ENCODE measurements at places on chromosomes 7 and 10. TPM values are rescaled to one million over a fixed set of nuclear protein-coding genes. Genes with fewer than 3 reads are reported as not detected.

ASAH2B gene
- 13.6 TPM for polyA plus RNA-seq

KNDC1 gene
- polyA plus RNA-seq: 5.9 TPM

PDK4 gene
- polyA plus RNA-seq: 19.3 TPM

SPDYE18 gene
- polyA plus RNA-seq: 0.79 TPM

PDE6C gene
- 0.69 TPM for polyA plus RNA-seq

LMTK2 gene
- 14.8 TPM for polyA plus RNA-seq

ZNF239 gene
- polyA plus RNA-seq: 13.3 TPM

TMEM26 gene
- polyA plus RNA-seq: 8.5 TPM

DNA sequence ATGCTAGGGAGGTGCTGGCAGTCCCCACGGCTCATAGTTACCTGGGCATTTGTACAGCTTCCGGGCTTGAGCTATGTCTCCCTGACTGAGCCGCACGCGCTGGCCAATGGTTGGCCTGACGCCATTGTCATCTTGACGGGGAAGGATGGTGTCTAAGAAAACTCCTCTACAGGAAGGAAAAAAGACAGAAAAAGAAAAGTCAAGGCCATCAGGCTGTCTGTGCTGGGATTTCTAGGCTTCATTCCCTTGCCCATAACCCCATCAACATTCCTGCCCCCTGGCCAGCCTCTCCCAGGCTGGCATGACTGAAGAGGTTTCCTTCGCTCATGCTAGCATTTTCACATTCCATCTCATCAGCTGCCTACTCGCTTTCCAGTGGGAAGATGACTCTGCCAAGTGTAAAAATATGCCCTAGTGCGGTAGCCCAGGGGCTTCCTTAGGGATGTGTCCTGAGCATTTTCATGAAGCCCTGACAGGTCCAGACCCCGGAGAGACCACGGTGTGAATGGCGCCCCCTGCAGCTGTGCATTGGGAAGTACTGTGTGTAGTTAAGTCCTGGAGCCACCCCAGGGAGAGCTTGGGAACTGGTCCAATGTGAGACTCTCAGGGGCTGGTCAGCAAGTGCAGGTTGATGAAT lies 54.5 kb upstream of the OPALIN start:
- DNase-seq: no peak

DNA sequence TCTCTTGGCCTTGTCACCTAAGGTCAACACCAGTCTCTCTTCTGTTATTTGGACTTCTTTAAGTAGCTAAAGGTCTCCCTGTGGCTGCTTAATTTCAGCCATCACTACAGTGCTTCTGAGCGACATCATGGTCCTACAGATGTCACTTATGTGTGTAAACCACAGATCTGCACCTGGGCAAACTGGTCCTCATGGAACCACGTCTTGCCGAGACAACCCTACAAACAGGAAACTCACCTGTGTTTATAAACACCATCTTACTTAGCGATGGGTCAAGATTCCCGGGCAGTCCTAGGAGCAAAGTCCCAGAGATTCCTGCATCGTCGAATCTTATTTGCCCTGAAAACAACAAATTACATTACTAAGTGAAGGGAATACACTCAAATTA lies 27.8 kb downstream of the KLF6 start:
- no peak for DNase-seq

DNA sequence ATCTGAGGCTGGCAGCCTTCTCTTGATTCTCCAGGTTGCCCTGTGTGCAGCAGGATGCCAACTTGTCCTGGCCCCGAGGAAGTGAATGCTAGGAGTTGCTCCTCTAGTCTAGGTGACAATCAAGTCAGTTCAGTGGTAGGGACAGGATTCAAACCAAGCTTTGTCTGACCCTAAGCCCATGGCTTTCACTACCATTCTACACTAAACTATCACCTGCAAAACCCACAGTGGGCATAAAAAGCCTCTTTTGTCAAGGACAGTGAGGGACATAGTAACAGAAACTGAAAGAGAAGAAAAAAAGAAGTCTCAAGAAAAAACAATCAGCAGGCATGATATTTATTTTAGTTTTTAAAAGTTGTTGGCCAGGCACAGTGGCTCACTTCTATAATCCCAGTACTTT lies 33.5 kb downstream of the KCNMA1 start:
- DNase-seq: no peak

DNA sequence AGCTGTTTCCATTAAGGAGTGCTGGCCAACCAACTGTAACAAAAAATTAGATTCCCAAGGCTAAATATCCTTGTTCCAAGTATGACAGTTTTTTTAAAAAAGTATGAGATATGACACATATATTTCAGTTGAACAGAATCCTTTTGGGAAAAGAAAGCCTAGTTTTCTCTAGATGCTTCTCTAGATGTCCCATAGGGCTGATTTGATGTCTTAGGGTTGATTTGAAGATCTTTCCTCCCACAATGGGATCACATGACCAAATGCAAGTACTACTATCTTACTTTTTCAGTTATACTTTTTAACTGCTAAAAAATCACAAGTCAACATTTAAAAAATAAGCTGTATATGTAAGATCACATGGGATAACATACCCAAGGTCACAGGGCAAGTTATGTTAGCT lies 3.7 kb downstream of the NAMPT start:
- DNase-seq: no peak

DNA sequence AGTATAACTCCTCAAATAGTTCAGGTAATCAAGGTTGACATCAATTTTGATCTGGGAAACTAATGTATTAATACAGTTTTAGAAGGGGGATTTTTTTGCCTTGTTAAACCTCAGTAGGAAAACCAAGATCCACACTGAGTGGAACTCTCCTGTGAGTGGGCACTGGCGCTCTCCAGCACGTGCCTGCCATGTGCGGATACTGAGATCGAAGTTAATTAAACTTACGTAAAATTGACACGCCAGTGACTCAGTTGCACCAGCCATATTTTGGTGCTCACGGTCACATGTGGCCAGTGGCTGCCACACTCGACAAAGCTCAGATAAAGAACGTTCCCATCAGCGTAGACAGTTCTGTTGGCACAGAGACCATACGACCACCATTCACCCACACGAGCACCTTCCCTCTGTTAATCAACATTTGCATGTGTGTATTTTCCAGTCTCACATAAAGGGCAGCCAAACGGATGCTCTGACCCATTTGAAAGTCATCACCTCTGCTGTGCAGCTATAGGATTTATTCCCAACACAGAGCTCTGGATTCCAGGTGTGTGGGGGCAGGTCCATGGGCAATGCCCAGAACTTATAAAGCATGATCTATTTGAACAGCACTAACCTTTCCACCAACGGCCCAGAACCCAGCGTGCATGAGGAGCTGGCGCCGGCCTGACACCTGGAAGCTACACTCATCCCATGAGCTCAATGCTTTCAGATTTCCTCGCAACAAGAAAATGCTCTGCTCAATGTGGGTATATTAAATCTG lies 77.7 kb downstream of the VIPR2 start:
- DNase-seq: no peak

GRCh38 chr7:126791306-126791705 lies 461.4 kb downstream of the GRM8 start:
- no peak for DNase-seq

DNA sequence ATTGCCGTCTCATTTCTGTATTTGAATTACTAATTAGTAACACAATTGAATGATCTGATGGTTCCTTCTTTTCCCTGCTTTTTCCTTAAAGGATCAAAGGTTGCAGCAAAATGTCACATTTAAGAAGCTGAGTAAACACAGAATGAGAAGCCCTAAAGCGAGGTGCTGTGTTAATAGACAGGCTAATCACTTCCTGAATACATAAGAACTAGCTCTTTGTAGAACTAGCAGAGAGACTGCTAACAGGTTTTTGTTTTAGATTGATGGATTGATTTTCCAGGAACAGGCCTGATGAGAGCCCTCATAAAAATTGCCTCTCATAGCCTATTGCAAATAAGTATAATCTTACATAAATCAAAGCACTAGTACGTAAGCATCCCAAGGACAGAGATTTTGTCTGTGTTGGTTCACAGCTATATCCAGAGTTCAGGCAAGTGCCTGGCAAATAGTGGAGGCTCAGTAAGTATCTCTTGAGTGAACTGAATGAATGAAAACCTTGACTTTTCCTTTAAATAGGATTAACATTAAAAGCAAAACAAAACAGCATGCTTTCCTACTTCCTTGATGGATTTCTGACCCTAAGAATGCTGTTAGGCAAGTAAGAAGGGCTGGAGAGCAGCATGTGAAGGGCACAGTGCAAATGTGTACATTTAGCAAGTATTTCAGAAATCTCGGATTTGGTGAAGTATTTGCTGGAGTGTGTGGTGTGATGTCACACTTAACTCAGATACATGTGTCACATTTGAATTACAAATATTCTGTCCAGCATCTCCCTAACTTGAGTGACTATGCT lies 3.3 kb downstream of the TMEM229A start:
- DNase-seq: no peak

DNA sequence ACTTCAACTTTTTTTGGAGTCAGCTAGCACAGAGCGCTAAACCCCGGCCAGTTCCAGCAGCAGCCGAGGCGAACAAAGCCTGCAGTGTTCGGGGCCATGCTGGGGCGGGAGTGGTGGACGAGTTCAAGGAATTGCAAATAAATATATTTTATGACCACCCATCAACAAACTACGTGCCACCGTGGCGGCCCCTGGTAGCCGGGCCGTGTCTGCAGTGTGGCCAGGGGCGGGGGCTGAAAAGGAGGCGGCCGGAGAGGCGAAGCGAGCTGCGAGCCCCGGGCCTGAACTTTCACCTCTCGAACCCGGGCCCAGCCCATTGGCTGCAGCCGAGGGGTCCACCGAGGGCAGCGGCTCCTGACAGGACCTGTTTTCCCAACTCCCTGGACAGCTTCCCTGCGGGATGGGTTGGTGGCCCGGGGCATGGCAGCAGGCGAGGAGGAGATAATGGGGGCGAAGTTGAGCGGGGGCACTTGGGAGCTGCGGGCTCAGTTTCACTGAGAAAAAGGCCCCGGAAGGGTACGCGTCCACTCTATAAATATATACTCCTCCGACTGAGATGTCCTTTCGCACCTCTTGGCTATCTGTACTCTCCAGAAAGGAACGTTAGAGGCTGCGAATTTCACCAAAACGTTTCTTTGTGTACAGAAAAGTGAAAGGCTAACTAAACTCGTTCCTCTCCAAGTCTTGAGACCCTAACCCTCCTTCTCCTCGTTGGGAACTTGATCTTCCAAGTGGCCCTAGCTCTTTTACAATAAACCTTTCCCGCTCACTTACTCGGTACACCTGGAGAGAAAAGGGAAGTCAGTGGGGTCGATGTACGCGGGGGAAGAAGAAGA lies 164.6 kb upstream of the PPP1R3A start:
- peak; percentile 29 for DNase-seq

- no peak for DNase-seq
These were observed 113.3 kb downstream of the ITGA8 start for GRCh38 chr10:15606377-15606776.

DNA sequence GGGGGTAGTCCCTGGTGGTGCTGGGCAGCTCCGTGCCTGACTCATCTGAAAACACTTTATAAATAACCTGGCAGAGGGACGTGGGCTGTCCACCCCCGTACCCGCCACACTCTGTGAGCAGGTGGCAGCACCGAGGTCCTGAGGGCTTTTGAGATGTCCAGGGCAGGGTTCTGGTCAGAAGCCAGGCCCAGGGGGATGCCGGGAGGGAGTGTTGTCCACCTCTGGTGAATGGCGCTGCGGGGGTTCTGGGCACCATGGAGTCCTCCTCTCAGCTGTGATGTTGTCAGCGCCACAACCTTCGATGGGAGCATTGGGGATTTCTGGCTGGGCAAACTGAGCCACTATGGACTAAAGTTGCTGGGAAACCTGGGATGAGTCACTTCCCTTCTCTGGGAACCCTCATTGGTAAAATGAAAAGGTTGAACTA lies 27.4 kb upstream of the GOLGA7B start:
- no peak for DNase-seq

DNA sequence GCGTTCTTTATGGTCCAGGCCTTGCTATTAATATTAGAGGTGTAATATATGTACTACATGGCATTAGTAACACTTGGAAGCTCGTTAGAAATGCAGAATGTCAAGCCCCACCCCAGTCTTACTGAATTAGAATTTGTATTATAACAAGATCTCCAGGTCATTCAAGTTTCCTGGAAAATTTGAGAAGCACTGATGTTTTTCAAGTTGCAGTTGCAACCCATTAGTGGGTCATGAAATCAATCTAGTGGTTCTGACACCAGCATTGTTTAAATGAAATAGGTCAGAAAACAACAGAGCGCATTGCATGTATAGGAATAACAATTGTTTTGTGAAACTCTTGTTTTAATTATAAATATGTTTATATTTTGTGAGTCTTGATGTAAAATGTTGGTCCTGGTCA lies 28.8 kb upstream of the MICU1 start:
- DNase-seq: no peak

- no peak for DNase-seq
These were observed 91.6 kb downstream of the HECW1 start for GRCh38 chr7:43204081-43204480.

DNA sequence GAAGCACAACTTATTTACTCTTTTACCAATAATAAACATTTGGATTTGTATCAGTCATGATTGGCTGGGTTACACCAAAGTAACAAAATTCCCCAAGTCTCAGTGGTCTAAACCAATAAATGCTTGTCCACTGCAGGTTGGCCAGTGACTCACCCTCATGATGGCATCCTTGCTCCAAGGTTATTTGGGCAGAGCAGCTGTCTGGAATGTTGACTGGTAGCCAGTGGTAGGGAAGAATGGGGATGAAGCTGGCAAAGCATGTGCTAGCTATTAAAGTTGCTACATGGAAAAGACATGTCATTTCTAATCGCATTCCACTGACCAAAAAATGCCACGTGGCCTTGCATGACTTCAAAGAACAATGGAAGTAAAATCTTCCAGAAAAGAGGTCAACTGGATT lies 1168.7 kb upstream of the CELF2 start:
- DNase-seq: no peak

DNA sequence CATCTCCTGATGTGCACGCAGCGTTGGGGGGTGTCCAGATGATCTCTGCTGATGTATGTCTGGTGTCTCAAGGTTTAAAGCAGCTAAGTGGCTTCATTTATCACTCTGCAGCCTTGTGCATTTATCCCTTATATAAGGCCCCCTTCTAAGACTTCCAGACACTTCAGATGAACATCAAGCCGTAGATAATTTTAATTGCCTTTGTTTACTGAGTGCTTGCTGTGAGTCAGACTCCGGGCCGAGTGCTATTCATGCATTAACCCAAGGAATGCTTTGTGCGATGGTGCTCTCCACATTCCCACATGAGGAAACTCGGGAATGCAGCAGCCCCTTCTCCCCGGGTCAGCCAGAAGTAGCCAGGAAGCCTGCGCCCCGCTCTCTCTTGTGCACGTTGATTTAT lies 328.6 kb upstream of the COBL start:
- no peak for DNase-seq

- no peak for DNase-seq
These were observed 353.2 kb downstream of the ADRA2A start for GRCh38 chr10:111430070-111430469.

- DNase-seq: no peak
These were observed 193.5 kb upstream of the GPR26 start for GRCh38 chr10:123472606-123473005.

GRCh38 chr7:135748770-135749169 lies at the start of gene FAM180A:
TSS of gene FAM180A (minus strand) at chr7:135748813. CDS start at chr7:135748580, 233 bp downstream.
- DNase-seq: no peak
